Activated CD8-positive, alpha-beta memory T cell treated with anti-CD3 and anti-CD28 coated beads for 1 hour (primary cell): ENCODE measurements at places on chromosomes 1 and 21.

GRCh38 chr1:119873135-119874015, 22.9 kb downstream of the ADAM30 start:
- DNase-seq = no peak

DNA sequence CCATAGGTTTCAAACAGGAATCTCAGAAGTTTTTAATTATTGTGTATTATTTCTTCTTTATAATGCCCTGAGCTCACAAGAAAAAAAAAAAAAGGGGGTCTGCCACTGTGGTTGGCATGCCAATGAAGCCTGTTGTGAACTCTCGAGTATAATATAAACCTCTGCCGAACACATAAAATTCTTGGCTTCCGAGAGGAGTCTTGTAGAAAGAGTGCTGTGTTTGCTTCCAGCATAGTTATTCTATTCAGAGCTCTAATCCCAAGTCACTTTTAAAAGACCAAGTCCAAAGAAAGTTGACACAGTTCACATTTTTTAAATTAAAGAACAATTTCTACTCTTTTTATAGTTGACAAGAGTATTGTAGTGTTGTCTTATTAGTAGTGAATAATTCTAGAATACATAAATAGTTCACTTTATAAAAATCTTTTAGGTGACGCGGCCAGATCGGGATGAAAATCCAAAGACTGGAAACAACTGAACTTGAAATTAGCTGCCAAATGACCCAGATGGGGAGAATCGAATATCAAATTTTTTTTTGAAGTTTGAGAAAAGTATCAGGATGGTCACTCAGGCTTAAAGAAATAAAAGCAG, 293.2 kb downstream of the DUSP10 start:
- no peak for DNase-seq

DNA sequence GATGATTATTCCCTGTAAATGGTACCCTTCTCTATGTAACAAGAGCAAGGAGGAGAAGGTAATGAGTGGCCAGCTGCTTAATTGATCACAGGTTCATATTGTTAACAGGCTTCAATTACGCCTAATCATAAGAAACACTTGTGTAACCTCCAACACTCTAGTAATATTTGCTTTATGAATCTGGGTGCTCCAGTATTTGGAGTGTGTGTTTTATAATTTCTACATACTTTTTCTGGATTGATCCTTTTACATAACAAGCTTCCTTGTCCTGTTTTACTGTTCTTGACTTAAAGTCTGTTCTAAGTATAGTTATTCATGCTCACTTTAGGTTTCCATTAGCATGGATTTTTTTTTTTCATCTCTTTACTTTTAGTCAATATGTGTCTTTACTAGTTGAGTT, 984.2 kb downstream of the AMY1C start:
- no peak for DNase-seq

DNA sequence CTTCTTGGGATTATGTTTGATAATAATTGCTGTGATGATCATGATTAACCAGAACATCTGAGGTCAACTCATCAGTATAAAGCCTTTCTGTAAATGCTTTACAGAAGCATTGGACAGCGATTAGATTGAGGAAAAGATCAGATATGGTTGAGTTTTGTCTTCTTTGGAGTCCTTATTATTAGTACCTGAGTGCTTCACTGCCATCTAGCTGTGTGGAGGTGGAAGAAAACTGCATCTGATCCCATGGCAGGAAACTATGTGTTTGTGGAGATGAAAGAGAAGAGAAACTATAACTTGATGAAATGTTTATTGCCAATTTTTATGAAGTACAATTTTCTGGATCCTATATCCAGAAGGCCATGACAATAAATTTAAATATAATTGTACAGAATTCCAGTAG, 11.4 kb downstream of the FLG2 start:
- no peak for DNase-seq

GRCh38 chr1:211534545-211535291, 42.8 kb upstream of the RD3 start:
- no peak for DNase-seq

DNA sequence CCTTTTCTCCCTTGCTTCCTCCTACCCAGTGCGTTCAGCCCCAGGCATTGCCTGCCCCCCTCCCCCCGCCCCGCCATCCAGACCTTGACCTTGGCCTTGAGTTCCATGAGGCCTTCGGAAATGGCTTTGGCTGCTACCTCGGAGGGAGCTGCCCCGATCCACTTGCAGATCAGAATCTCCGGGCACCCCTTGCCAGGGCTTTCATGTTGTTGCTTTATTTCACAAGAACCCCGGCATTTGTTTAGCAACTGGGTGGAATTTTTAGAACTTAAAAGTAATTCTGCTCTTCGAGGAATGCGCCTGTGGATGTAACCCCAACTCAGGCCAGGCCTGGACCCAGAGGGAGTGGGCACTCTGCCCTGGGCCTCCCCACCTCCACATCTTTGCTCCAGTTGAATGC, 154.1 kb upstream of the TMEM51 start:
- no peak for DNase-seq

- no peak for DNase-seq
These were observed 429 bp upstream of the DPH2 start for GRCh38 chr1:43969416-43969745.

- DNase-seq = no peak
These were observed 113.9 kb downstream of the MATN1 start for GRCh38 chr1:30609336-30609998.

- no peak for DNase-seq
These were observed 139.7 kb downstream of the TSEN15 start for GRCh38 chr1:184191181-184191621.

DNA sequence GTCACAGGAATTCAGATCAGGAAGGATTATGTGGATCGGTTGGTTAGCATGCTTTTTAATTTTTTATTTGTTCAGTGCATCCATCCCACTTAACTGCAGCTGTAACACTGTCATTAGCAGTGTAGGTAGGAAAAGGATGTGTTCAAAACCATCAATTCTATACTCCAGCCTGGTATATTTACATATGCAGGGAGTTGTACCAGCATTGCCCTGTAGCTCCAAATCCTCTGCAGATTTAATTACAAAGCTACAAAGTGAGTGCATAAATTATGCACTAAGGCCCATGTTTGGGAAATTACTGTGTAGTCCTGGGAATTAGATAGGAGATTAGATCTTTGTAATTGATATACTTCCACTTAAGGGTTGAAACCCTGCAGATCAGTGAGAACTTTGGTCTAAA, 15.9 kb upstream of the OSBPL9 start:
- DNase-seq = no peak

GRCh38 chr1:189939967-189940366, 537.7 kb downstream of the BRINP3 start:
- DNase-seq = no peak

DNA sequence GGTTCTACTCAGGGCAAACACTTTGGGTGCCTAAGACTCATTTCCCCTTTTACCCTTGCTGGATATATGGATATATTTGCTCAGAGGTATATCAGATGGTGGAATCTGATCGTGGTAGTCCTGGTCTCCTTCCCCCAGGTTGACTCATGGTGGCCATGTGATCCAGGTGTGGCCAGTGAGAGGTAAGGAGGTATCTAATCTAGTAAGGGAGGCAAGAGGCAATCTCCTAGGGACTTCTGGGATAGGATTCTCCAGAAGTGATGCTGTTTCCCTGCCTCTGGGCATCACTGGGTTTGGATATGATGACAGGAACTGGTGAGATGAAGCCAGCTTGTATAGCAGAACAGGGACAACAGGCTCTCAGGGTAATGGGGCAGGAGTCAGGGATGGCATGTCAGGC, 8.5 kb upstream of the DENND2D start:
- no peak for DNase-seq

DNA sequence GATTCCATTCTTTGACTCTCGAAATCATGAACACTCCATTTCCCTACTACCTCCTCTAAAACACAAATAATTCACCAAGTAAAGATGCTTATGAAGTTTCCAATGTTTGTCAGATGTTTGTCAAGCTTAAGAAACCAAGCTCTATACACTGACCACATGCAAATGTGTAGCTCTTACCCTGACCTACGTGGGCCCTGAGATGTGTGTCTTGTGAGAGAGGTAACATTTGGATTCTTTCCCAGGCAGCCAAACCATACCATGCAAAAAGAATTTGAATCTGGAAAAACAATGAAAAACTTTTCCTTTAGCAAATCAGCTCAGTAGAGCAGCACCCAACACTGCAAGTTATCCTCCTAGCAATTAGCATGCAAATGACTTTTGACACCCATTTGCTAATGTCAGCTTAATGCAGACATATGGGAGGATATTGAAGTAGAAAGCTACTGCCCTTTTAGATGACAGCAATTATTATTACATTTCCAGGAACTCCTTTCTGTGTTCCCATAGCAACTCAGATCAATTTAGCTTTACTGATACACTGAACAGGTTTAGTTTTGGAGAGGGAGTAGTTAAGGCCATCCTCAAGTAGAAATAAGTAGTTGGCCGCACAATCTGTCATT, 83.2 kb upstream of the RGS4 start:
- DNase-seq = no peak

DNA sequence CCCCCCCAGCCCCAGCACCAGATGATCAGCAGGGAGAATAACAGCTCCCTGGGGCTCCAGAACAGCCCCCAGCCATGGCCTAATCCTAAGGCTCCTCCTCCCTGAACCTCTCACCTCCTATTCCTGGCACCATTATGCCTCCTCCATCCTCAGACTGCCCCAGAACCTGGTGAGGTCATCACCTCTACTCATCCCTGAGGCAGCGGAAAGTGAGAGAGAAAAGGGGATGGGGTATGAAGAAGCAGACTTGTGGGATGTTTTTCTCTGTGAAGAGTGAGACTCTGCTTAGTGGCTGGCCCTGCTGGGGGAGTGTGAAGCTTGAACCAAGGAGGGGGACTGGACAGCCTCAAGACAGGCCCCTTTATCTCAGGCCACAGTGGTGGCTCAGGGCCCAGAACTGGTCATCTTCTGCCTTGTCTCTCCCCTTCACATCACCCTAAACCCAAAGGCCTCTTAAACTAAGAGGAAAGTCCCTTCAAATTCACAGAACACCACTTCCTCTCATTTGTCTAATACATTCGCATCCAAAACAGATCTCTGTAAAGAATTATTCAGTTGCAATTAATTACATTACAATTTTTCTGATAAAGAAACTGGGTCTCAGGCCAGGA, 2.2 kb upstream of the PPM1J start:
- no peak for DNase-seq

DNA sequence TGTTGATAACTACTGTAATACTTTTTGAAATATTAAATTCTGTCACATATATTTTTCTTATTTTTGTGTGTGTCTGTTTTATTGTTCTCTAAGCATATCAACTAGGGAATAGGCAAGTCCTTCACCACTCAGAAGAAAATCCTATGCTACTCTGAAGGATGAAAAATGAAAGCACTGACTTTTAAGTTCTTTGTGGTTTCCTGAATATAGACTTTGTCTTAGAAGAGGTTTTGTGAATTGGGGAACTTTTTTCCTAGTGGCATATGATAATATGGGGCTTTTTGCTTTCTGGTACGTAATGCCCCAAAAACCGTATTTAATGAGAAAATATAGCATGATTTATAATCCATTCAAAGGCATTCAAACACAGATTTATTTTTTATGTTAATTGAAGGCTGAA, 136.0 kb downstream of the SNX7 start:
- no peak for DNase-seq

DNA sequence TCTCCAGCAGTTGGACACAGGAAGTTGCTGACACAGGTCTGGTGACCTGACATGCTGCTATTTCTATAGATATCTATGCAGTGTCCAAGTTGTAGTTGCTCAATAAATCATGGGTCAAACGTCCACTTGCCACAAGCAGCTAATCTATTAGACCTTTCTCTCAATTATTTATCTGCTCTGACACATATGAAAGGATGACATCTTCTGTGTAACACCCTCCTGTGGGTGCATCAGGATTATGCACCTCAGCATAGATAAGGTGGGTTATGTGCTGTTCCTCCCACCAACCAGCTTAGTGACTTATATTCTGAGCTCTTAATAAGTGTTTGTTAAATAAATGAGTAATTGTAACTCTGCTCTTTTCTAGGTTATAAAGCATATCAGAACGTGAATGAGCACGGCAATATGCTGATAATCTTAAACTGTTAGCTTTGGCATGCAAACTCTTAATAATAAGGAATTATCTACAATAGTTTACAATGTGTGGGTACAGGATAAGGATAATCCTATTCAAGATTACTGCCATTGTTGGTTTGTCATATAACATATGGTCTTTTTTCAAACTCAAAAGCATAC, 90.7 kb upstream of the GCLM start:
- no peak for DNase-seq

DNA sequence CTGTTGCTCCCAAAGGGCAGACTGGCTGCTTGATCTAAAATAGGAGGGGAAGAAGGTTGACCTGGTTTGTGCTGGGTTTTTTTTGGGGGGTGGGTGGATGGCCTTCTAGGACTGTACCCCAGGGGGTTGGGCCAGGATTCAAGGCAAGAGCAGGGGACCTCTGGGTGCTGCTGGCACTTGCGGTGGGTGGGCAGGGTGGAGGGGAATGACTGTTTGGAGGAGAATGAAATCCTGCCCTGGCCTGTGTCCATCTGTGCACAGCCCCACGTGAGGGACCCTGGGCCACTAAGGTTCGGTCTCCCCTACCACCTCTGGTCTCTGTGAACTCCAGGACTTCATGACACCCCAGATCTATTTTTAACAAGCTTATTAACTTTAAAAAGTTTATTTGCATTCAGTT, 414.2 kb downstream of the PTPRU start:
- no peak for DNase-seq

GRCh38 chr1:240720976-240721375, 109.0 kb upstream of the GREM2 start:
- DNase-seq = no peak

- DNase-seq = no peak
These were observed 28.5 kb upstream of the ABCG1 start for GRCh38 chr21:42190486-42190863.

DNA sequence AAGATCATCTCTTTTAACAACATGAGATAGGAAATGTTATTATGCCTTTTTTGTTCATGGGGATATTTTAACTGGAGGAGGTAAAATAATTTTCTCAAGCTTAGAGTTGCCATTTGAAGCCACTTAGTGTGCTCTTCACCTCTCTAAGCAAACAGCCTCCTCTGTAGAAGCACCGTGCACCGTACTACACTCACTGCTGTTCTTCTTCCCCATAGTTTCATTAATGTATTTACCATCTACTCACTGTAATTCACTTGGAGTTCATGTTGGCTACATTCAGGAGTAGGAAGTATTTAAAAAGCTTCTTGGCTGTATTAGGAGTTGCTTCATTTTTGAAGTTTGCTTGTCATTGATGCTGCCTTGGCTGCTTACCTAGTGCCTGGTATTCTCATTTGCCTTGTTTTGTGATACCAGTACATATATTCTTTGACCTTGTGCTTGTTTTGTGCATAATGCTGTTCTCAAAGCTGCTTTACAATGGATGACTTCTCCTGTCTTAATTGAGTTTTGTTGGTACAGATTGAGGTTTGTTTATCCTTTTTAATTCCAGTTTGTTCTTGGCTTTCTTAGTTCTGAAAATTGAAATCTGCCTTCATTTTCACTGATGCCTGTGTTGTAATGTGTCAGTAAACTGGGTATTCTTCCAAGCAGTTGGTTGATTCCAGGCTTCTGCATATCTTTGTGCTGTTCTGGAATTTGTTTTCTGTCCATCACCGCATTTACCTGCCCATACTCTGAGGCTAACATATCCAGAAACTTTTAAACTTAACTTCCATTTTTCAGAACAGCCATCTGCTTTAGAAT, 240.4 kb downstream of the HMCN1 start:
- DNase-seq = no peak

- DNase-seq = no peak
These were observed 110.1 kb downstream of the CDC7 start for GRCh38 chr1:91610789-91611188.

GRCh38 chr1:115326419-115326818, 11.6 kb downstream of the NGF start:
- no peak for DNase-seq
